ENCODE measurements at places on chromosomes 2 and 18.

- DNase-seq: no peak
Measured at GRCh38 chr2:134676960-134677359, 41.8 kb downstream of the TMEM163 start.

GRCh38 chr2:222423632-222424275 lies 589 bp upstream of the SGPP2 start:
- no peak for DNase-seq

- no peak for DNase-seq
Measured at GRCh38 chr2:6576302-6576701, 289.4 kb downstream of the CMPK2 start.

GRCh38 chr2:157933160-157933920 lies 57.2 kb upstream of the ACVR1 start:
- DNase-seq: no peak

DNA sequence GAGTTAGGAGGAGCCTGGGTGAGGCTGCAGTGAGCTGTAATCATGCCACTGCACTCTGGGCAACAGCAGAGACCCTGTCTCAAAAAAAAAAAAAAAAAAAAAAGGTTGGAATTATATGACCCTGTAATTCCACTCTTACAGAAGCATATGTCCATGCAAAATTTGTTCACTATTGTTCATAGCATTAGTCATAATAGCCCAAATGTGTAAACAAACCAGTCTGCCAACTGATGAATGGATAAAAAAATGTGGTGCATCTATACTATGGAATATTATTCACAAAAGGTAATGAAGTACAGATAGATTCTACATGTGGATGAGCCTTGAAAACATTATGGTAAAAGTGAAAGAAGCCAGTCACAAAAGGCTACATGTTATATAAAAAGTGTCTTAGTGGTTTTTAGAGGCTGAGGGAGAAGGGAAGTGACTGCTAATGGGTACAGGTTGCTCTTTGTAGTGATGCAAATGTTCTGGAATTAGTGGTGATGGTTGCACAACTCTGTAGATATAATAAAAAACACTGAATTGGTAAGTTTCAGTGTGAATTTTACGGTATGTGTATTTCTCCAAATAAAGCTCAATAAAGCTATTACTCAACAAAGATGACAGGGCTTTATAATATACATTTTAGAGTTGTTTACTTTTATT lies 9.4 kb downstream of the COA5 start:
- DNase-seq: no peak

DNA sequence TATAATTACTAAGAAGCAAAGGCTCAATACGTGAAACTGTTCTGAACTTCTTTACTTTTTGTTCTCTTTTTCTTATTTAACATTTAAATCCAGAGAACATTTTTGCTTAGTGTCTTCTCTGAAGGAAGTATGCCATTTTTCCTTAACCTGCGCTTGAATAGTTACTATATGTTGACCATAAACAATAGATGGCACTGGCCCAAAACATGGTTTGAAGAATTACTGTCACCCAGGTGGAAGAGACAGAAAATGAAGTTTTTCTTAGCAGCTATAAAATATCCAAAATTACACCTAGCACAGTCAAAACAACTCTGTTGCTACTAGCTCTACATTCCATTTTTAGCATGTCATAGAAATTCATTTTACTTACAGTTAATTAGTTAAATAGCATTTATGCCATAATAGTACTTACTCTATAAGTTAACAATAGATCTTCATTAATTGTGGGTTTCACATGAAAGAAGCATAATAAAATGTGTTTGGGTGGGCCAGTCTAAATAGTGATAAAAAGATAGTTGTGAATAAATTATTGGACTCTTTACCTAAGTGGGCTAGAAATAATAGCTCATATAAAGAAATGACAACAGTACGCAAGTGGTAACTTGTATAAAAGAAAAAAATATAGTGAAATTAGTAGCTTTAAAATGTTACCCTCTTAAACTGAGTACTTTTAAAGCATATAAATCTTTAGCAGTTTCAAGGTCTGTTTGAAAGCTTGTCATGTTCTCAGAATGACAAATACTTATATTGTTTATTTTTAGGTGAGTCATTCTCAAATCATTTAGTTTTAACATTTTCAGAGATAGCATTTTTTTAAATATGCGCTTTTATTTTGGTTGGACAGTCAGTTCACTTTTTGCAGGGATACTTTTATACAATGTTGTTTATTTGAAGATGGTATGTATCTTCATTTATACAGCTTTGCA lies 3.7 kb downstream of the ETAA1 start:
- DNase-seq: no peak

GRCh38 chr2:147550995-147551731 lies 293.7 kb upstream of the ACVR2A start:
- DNase-seq: no peak

- no peak for DNase-seq
Measured at GRCh38 chr2:136929531-136929930, 164.2 kb downstream of the THSD7B start.

DNA sequence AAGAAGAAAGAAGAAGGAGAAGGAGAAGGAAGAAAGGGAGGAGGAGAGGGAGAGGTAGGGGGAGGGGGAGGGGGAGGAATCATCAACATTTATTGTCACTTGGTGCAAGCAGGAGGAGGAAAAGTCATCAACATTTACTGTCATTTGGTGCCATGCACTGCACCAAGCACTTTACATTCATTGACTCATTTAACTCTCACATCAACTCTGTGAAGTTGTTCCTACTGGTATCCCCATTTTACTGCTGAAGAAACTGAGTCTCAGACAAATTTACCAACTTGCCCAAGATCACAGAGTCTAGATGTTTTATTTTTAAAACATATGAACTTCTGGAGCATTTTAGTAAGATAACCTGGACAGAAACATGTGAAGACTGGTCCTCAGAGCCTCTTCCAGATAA lies 46.7 kb upstream of the NEB start:
- DNase-seq: no peak

DNA sequence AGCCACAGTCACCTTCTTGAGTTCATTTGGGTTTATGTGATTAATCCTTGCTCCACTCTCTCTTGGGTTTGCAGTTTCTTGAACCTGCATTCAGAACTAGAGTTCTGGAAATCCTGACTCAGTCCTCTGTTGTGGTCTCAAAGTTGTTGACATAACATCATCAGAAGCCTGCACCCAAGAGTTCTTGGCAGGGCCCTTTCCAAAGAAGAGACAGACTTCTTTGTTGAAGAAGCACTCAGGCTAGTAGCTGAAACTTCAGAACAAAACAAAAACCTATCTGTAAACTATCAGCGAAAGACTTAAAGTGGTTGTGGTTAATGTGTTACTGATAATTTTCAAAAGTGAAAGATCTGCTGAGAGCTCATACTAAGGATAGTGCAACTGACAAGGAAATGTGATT lies 120.8 kb downstream of the FAM168B start:
- no peak for DNase-seq

- DNase-seq: no peak
Measured at GRCh38 chr18:48682768-48683167, 143.9 kb downstream of the CTIF start.
